Omental fat pad (tissue), 4 donors: ENCODE measurements at places on chromosomes 7 and 10.

GRCh38 chr7:92783260-92784201 lies 52.8 kb downstream of the CDK6 start:
- no peak for DNase-seq

DNA sequence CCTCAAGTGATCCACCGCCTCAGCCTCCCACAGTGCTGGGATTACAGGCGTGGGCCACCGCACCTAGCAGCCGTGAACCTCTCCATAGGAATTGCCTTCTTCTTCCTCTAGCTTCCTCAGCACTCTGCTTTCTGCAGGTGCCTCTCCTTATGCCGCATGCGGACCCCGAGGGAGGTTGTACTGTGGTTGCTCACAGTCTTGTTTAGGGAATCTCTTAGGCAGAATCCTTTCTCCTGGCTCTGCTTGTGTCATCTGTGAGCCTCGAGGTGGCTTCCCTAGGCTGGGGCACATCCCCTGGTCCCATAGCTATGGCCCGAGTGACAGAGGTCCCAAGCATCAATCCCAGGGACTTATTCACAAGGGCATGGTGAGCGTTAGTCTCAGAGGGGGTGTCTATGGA lies 33.2 kb upstream of the GIMAP8 start:
- no peak for DNase-seq

- no peak for DNase-seq
Observed at GRCh38 chr7:108598914-108599580, 29.4 kb downstream of the DNAJB9 start.

- DNase-seq = no peak
Observed at GRCh38 chr7:123787220-123788007, 38.6 kb upstream of the WASL start.

- no peak for DNase-seq
Observed at GRCh38 chr10:11521860-11522259, 89.6 kb downstream of the USP6NL start.

- DNase-seq = no peak
Observed at GRCh38 chr7:152512706-152513105, 76.9 kb upstream of the KMT2C start.

DNA sequence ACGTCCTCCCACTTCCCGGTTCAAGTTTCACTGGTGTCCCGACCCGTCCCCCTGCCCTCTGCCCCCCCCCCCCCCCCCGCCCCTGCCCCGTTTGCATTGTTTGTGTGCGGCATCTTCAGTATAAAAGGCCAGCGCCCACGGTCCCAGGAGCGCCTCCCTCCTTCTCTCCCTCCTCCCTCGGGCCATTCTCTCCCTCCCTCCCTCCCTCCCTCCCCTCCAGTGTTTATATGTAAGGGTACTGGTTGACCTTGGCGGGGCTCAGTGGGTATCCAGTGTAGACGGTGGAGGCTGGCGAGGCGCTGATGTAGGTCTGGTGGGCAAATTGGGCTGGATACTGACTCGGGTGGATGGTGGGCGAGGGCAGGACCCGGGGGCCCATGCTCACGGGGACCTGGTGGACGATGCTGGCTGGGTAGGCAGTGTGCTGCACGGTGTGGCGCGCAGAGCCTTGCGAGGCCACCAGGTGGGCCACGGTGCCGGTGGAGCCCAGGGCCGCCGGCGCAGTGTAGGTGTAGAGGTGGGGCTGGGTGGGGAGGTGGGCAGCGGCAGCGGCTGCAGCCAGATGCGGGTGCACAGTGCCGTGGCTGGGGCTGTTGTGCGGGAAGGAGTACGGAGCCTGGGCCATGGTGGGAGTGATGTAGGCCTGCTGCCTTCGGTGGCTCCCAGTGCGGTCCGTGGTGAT lies 49.4 kb downstream of the CLEC2L start:
- DNase-seq = no peak

- DNase-seq = no peak
Observed at GRCh38 chr10:120327675-120328074, 129.4 kb upstream of the PLPP4 start.

- no peak for DNase-seq
Observed at GRCh38 chr10:127947211-127947610, 40.3 kb downstream of the PTPRE start.
